ENCODE measurements at places on chromosomes 5 and 9. TPM values are rescaled to one million over a fixed set of nuclear protein-coding genes. Genes with fewer than 3 reads are reported as not detected.

ELAVL2 gene
- total RNA-seq, result 0.47 TPM

TAS2R1 gene
- not detected for total RNA-seq

UBAP2 gene
- 28.4 TPM for total RNA-seq

MARCHF11 gene
- total RNA-seq, result not detected

SLC4A9 gene
- not detected for total RNA-seq

C7 gene
- total RNA-seq, result under 0.01 TPM

FRRS1L gene
- total RNA-seq, result under 0.01 TPM

PCDHGB5 gene
- 16.7 TPM for total RNA-seq

PCDHB14 gene
- 1.0 TPM for total RNA-seq

EIF4E1B gene
- not detected for total RNA-seq

HEMGN gene
- not detected for total RNA-seq

GRIA1 gene
- total RNA-seq, result not detected

SNX30 gene
- total RNA-seq, result 7.9 TPM

SH3PXD2B gene
- total RNA-seq, result 15.0 TPM

ITGA2 gene
- total RNA-seq, result 90.6 TPM

SPINK1 gene
- total RNA-seq, result not detected

PRDM9 gene
- total RNA-seq, result not detected

SPOCK1 gene
- 7.0 TPM for total RNA-seq

GPX8 gene
- 18.7 TPM for total RNA-seq

CPLANE1 gene
- 19.7 TPM for total RNA-seq

Data from dermis blood vessel endothelial cell (primary cell).